ELR (cell line): ENCODE measurements at places on chromosomes 13 and 19.

GRCh38 chr13:23767838-23768237 lies 121.4 kb downstream of the MIPEP start:
- peak; percentile 15 for DNase-seq

GRCh38 chr13:43441899-43442499 lies 344.8 kb downstream of the ENOX1 start:
- DNase-seq, result no peak

DNA sequence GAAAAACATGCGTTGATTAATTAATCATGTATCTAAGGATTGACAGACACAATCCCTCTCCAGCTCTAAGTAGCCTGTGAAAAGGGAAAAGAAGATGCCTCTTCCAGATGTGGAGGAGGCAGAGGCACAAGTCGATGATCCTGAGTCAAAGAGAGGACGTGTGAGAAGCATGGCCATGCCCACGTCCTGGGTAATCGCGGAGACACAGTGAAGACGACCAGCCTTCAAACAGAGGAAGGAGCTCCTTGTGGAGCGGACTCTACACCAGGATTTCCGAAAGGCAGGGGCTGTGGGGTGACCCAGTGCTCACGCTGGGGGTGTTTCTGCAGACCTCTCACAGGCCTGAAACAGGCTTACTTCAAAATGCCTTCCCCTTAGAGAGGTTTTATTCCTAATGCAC lies 70.5 kb downstream of the COL4A1 start:
- DNase-seq, result no peak

DNA sequence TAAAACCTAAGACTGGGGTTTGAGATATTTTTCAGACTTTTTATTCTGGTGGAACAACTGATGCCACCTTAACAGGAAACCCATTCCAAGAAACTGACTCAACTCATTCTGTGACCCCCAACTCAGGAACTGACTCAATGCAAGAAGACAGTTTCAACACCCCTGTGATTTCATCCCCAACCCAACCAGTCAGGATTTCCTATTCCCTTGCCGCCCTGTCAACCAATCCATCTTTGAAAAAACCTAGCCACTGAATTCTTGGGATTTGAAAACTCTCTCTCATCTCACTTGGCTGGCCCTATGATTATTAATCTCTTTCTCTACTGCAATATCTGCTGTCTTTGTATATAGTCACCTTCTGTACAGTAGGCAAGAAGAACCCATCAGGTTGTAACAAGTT lies 1211.9 kb upstream of the ATXN8OS start:
- DNase-seq, result peak; percentile 22

DNA sequence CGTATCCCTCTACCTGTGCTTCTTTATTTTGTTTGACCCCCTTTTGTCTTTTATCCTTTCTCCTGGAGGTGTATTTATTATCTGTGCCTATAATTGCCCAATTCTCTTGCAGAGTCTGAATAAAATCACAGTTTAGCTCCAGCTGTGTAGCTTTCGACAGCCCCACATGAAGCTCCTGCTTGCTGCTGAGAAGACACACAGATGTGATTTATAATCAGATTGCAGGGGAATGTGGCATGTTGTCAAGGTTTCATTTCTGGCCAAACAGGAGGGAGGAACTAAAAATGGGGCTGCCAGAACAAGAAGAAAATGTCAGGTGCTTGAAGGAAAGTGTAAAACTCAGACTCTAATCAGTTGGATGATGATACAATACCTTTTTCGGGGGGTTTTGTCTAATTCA lies 22.7 kb downstream of the CCNA1 start:
- DNase-seq, result no peak

DNA sequence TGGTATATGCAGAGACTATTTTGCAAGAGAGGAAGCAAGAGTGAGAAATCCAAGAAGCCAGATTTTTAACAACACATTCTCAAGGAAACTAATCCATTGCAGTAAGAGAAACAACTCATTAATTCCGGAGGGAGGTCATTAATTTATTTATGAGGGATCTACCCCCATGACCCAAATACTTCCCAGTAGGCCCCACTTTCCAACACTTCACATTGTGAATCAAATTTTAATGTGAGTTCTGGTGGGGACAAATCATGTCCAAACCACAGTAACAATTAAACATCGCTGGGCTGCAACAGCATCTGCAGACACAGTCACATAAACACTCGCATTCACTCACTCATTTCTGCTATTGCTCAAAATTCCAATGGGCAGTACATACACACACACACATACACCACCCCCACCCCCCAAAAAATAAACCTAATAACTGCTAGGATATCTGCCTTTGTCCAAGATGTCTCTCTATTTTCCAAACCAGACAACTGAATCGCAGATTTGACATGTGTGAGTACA lies 1483.7 kb downstream of the PCDH9 start:
- DNase-seq, result no peak

DNA sequence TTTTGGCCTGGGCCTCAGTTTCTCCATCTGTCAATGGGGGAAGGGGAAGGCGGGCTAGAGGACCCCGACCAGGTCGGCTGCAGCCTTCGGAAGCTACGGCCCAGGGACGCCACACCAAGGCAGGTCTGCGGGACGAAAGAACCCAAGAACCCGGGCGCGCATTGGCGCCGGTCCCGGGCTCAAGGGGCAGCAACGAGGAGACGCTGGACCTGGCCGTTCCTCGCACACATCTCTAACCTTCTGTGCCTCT lies 739 bp upstream of the ILF3 start:
- DNase-seq, result no peak

DNA sequence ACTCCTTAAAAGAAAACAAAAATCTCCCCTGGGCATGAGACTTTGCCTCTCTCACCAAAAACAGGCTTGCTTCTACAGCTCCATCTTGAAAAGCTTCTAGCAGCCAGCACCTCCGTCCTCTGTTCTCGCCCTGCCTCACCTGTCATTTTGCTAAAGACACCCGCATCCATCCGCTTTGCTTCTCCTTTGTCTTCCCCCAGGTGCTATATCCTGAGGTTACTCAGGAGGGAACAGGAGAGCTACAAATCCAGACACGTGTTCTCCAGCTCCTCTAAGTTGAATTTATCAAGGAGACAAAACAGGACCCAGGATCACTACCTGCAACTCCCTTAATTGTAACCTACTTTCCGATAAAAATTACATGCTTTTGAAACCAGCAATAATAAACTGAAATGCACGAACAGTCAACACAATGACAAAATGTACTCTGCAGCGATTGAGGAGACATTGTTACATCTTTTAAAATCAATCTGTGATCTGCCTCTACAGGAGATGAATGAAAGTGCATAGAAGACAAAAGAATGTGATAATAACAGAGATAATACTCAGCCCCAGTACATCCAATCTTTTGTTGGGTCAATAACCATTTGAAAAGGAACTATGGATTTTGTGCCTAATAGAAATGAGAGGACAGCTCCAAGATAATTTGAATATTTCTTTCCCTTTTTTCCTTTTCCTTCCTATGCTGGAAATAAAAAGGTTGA lies 221.2 kb downstream of the DCLK1 start:
- DNase-seq, result no peak

GRCh38 chr13:85521657-85522056 lies 277.6 kb downstream of the SLITRK6 start:
- DNase-seq, result no peak

DNA sequence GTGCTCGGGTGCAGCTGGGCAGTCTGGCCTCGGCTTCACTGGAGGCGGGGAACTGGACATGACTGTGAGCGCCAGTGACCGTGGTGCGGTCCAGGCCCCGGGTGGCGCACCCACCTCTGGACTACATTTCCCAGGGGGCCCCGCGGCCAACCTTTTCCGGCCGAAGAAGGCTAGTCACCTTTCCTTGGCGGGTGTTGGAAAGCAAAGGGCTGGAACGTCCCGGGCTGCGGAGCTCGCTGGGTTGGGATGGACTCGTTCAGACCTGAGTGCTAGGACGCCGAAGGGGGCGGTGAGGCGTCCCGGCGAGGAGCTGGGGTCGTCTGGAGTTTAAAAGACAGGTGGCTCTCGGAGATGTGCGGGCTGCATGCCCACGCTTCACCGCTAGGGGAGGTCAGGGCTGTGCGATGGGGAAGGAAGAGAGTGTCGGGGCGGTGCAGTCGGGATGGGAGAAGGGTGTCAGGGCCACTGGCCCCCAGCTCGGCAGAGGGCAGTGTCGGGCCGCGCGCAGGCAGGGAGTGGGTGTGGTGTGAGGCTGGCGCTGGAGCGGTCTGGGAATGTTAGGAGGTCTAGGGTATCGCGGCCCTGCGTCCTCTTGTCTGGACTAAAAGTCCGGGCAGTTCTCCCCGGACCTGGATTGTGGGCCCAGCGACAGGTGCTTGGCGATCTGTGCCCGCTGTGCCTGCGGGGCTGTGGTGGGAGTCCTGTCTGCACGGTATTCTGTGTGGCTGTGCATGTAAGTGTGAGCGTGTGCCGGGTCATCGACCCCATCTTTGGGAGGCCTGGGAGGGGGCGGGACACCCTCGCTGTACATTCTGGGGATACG lies 57.1 kb downstream of the ZNF568 start:
- DNase-seq, result peak; percentile 51

DNA sequence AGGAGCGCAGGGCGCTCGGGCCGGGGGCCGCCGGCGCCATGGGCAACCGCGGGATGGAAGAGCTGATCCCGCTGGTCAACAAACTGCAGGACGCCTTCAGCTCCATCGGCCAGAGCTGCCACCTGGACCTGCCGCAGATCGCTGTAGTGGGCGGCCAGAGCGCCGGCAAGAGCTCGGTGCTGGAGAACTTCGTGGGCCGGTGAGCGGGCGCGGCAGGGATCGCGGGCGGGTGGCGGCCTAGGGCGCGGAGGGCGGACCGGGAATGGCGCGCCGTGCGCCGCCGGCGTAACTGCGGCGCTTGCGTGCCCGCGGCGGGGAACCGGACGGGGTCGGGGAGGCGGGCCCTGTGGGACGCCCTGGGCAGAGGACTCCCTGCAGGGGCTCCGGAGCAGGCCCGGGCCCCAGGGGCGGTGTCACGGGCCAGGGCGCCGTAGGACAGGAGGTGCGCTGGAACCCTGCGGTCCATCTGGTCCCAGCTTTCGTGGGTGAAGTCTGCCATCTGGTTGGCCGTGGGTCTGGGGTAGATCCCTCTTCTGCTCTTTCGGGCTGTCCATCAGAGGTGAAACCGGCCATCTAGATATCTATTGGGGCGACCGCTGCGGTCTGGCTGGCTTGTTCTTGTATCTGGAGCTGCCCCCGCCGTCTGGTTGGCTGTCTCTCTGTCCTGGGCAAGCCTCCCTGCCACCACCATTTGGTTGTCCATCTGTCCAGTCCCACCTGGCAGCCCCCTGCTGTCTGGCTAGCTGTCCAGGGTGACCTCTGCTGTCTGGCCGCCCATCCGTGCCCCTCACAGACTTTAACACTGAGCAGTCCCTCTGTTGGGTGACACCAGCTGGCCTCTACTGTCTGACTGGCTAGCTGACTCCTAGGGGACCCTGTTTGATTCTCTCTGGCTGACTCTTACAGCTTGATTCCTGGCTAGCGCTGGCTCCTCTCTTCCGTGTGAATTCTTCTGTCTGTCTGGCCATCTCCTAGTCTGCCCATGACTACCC lies 622 bp downstream of the DNM2 start:
- DNase-seq, result peak; percentile 56

GRCh38 chr19:17184371-17184841 lies 30.8 kb upstream of the USE1 start:
- DNase-seq, result no peak

DNA sequence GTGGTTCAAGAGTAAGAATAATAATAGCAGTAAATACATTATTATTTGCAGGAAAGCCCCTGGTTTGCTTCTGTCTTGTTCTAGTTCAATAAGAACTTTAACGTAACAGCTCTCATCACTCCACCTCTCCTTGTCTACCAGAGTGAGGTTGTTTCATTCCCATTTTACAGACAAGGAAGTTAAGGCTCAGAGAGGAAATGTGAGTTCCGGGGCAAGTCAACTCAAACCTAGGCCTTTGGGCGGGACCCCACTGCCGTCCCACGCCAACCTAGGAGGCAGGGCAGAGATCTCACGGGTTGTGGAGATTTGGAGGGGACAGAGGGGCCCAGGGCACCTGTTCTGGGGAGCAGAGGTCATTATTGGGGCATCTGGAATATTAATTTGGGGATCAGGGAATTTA lies 1.5 kb downstream of the MAP4K1 start:
- no peak for DNase-seq

DNA sequence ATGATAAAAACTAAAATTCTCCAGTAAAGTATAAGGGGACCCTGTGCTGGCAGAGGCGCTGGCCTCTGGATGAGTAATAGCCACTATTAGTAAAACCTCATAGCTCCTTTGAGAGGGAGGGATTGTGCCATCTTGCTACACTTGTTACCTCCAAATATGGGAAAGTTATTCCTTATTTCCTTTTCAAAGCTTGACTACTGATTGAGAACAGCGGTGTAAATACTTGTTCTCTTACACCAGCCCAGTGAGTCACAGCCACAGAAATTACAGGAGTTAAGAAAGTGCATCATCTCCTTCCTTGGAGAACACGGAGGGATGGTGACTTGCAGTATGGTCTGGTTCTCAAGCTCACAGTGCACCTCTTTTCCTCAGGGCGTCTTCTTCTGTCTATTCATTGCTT lies 379.0 kb downstream of the EFNB2 start:
- DNase-seq, result peak; percentile 99

DNA sequence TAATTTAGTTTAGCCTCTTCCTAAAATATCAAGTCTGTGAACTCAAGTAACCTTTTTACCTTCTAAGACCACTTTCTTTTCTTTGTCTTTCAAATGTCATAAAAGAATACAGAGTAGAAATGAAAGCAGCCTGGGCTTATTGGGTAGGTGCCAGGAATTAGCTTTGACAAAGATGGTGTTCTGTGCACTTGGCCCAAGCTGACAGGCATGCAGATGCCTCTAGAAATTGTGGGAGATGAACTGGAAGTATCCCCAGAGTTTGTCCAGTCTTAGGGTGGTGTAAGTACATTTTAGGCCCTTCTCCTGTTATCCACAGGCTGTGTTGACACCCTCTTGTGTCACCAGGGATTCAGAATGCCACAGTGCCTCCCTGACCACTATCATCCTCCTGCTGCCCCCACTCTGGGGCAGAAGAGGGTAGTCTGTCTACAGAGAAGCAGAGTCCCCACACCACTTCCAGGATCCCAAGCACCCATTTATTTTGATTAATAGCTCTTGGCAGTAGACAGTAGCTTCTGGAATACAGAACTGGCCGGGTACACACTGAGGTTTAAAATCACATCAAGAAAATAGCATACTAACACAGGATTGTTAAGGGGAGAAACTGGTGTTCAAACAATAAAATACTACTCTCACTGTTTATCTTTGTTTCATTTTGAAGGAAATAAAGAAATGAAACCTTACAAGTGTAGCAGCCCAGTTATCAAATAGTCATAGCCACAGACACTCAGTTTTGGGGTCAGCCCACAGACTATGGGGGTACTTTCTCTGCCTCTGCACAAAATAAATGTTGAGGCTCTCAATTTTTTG lies 343.2 kb downstream of the KCNRG start:
- no peak for DNase-seq

GRCh38 chr19:10424011-10424637 lies 3.8 kb downstream of the PDE4A start:
- peak; percentile 81 for DNase-seq

- DNase-seq, result no peak
Observed at GRCh38 chr19:1472231-1473084, 6.6 kb downstream of the C19orf25 start.

GRCh38 chr19:806815-807421 lies 9.7 kb downstream of the PTBP1 start:
- no peak for DNase-seq
